AML-193 (cell line): ENCODE measurements at places on chromosomes 6 and 20.
A peak's percentile ranks its signal among the peaks of the same experiment; 100 is the strongest.

GRCh38 chr6:148452876-148453275 lies 110.2 kb downstream of the SASH1 start:
- DNase-seq: no peak

DNA sequence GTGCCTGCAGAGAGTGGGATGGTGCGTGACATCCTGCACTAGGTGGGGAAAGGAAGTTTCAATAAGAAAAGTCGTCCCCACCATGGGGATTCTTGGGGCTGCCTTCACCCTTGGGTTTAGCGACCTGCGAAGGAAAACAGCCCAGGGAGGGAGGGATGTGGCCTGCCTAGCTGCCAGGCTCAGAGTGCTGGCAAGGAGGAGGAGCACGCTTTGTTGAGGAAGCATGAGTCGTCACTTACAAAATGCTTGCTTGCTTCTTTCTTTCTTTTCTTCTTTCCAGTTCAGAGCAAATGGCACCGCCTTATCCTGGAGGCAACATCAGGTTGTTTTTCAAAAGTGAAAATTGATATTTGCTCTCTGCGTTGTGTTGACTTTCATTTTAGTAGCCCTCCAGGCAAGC lies 123.2 kb downstream of the TFAP2C start:
- no peak for DNase-seq

DNA sequence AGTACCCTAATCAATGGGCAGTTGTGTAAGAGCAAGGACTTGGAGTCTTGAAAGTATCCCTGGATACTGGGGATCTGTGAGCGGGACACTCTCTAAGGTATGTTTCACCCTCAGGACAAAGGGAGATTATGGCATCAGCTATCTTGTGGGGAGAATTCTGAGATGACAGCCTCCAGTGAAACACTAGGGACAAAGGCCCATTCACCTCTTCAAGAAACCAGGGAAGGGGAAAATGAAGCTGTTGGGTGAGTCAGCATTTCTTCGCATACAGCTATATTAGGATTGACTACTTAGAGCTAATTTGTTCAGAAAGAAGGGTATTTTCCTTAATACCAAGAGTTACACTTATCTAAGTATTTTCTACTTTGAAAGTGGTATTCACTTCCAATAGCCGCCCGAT lies 35.9 kb downstream of the OPN5 start:
- DNase-seq: no peak

- no peak for DNase-seq
Measured at GRCh38 chr20:54291339-54292010, 83.6 kb downstream of the PFDN4 start.

GRCh38 chr6:2396846-2397630 lies 151.6 kb upstream of the GMDS start:
- DNase-seq: no peak

DNA sequence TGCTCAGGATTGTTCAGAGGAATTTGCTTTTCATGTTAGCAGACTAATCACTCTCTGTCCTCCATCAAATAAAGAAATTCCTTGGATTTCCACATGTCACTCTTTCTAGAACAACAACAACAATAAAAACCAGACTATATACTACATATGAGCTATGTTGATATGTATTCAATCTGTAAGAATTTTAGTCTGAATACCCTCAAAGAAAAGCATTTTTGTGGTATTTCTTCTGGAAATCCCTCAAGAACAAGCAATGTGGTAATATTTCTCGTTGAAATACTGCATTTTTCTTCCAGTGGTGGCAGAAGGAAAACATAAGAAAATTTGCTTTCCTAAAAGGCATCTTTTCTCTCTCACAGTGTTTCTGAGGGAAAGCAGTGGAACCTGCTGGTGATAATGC lies 312.6 kb upstream of the RSPO3 start:
- no peak for DNase-seq

- no peak for DNase-seq
Measured at GRCh38 chr6:39998126-39998525, 63.9 kb upstream of the MOCS1 start.

- no peak for DNase-seq
Measured at GRCh38 chr6:170082531-170083187, 208.2 kb downstream of the DLL1 start.

- no peak for DNase-seq
Measured at GRCh38 chr20:4036351-4036750, 21.0 kb upstream of the RNF24 start.

DNA sequence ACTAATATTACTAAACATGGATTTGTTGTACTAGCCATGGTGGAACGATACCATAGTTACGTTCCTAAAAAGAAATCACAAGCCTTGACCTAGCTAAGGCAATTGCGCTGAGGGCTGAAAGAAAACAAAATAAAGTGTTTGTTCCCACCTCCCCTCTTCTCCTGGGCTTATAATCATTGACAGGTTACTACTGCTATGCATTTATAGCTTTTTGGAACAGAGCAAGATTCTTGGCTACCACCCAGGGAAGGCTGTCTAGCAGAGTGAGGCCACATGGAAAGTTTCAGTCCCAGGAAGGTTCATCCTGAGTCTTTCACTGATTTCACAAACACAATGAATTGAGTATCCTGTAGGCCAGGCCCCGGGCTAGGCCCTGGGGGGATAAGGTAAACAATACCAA lies 84.6 kb downstream of the TMEM170B start:
- DNase-seq: no peak

- DNase-seq: no peak
Measured at GRCh38 chr6:10599046-10599445, 77.9 kb downstream of the GCNT2 start.

DNA sequence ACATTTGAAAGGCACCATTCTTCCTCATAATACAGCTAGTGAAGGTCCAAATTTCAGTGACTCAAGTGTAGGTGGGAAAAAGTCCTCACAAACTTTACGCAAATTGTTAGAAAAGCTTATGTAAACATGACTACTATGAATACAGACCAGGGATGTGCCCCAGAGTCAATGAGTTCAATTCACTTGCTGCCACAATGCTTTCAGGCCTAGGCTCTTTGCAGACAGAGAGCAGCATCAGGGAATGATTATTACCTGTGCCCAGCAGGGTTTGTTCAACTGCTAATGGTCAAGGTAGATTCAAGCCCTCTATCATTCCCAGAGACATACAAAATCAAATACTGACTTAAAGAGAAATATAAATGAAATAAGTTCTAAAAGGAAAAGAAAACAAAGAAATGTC lies 84.0 kb downstream of the LAMA2 start:
- DNase-seq: no peak

DNA sequence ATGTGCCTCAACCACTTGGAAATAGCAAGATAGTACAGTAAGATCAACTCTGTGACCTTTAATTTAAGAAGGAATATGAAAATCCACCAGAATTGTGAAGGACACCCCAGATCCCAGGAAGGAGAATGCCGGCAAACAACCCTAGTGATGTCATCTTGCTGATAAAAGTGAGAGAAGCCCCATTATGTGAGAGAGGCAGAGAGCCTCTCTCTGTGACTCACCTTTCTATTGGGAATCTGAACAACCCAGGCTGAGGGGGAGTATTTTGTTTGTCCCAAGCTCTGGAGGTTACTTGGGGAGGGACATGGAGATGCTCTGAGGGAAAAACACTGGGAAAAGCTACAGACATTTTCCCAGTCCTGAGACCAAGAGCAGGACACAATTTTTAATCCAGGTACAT lies 188.3 kb upstream of the FERMT1 start:
- no peak for DNase-seq

DNA sequence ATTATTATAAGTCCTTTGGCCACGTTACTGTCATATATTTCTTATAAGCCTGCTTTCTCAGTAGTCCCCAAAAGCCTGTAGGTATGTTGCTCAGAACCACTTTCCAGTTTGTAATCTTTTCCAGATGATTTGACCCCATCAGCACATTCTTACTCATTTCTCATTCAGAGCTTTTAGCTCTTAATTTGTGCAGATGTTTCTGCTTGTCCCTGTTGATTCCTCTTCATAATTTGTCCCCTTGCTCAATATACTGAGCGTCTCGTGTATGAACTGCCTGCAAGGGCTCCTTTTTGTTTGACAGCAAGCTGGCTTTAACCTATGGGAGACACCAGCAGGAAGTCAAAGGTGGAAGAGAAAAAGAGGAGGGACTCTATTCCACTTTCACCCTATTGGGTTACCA lies 733.8 kb upstream of the GJE1 start:
- DNase-seq: no peak

GRCh38 chr6:32192608-32193039 lies at the start of gene GPSM3:
Gene GPSM3, minus strand, starts transcription at chr6:32192643. Its CDS starts 130 bp downstream, at chr6:32192513.
- peak; percentile 81 for DNase-seq

GRCh38 chr20:36890586-36890985 lies 14.6 kb downstream of the TLDC2 start:
- no peak for DNase-seq

DNA sequence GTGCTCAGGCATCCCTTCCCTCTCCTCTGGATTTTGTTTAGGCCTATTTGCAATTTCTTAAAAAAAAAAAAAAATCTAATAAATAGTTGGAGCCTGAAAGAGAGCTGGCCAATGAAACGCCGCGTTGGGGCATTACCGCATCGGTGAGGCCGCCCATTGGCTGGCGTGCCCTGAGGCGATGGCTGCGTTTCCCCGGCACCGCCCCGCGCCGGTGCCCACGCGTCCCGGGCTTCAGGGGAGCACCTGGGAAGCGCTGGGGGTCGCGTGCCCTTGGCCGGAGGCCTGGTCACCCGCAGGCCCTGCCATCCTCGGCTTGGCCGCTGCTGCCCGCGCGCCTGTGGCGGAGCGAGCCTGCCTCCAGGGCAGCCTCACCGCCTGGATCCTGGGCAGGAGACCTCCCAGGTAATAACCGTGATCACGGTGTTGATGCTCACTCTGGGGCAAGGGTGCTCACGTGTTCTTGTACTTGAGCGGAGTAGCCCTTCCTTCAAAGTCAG lies 155.4 kb downstream of the NRN1 start:
- DNase-seq: no peak

GRCh38 chr20:57188576-57189079 lies 77.8 kb downstream of the BMP7 start:
- DNase-seq: no peak

DNA sequence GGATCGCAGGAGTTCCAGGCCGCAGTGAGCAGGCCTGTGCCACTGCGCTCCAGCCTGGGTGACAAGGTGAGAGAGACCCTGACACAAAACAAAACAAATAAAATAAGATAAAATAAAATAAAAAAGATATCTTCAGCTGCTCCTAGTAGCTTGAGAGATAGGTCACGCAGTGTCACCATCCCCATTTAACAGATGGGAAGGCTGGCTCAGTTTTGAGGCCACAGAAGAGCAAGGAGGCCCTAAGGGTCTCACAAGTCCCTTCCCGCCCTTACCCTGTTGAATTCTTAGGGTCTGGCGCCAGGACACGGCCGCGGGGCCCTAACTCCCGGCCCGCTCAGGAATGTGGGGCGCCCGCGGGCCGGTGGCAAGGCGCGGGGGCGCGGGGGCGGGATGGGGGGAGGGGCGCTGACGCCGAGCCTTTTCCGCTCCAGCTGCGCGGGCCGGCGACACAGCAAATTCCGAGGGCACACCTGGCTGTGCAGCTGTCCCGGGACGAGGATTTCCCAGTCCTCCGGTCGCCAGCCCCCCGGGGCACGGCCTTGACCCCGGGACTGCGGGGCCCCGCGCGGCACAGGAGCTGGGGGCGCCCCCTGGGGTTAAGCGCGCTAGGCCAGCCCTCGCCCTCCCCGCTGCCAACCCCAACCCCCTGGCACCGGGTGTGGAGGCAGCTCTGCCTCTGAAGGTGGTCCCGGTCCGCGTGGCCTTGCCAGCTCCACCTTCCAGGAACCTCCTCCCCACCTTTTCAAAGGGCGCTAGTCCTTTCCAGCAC lies 10.3 kb upstream of the R3HDML start:
- no peak for DNase-seq

DNA sequence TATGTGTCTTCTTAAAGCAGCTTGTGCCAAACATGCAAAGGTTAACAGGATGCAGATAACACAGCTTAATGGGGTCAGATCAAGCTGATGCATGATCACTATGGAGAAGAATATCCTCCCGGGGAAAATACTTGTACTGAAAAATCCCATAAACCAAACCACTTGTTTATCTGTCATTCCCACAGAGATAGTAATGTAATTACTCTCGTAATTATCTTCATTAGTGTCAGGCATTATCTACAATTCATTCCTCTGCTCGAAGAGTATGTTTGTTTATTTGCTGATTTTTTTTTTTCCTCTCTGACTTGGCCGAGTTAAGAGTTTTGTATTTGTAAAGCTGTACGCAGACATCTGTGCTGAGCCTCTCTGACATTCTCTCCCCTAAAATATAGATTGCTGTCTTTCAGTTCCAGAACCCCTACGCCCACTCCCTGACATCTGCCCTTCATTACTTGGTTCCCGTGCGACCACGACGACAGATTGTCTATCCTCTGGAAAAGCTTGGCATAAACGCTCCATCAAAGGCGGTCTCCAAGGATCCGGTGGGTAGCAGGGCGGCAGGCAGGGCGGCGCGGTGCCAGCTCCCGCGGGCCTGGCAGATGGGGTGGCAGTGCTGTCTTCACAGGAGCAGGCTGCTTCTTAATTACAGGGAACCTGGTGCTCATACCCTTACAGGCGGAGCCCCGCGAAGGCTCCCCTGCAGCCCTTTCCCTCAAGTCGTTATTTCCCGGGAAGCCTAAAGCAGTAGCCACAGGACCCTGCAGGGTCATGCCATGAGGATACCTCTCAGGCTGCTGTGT lies 147.2 kb downstream of the CFAP61 start:
- no peak for DNase-seq

DNA sequence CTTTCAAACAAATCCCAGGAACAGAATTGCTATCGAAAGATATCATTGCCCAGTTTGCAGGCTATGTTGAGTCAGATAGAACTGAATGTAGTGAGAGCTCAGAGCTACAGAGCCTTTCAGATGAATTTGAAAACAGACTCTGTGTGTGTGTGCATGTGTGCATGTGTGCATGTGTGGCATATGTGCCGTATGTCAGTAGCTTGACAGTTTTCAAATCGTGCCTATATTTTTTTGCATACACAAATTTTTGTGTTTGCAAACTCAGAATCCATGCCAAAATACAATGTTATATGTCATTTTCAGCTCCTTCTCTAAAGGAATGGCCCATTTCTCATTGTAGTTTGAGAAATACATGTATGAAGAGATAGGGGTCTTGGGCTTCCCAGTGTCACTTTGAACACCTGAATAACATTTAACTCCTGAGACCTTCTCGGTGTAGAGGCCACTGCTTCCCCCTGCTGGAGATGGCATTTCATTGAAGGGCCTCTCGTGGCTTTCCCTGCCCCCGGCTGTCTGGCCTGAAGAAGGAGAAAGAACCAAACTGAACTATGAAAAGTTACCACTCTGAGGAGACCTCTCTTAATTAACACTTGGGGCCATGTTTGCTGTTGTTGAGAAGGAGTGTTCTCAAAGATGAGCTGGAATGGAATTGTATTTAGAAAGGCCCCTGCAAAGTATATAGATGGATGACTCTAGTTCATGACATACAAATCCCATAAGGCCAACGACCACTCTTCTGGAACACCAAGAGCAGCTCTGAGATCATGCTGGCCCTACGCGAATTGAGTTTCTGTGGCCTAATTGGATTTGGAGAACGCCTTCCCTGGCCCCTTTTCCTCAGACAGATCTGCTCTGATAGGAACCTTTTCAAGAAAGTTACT lies 58.7 kb downstream of the VAPB start:
- DNase-seq: peak; percentile 22

DNA sequence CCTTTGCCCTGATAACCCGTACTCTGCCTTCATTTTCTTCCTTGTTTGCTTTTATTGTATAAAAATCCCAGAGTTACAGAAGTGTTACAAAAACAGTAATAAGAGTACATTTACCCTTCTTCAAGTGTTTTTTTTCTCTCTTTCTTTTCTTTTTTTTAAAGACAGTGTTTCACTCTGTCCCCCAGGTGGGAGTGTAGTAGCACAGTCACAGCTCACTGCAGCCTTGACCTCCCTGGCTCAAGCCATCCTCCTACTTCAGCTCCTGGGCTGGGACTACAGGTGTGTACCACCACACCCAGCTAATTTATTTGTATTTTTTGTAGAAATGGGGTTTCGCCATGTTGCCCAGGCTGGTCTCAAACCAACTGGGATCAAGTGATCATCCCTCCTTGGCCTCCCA lies 402.7 kb downstream of the CDKAL1 start:
- no peak for DNase-seq
